Mesenteric fat pad (tissue), 1 donor: ENCODE measurements at places on chromosomes 16 and 17. TPM values are rescaled to one million over a fixed set of nuclear protein-coding genes. Genes with fewer than 3 reads are reported as not detected.

NSMCE1 gene
- total RNA-seq = 39.6 TPM

CTDNEP1 gene
- total RNA-seq = 120 TPM

EVI2A gene
- total RNA-seq = 16.4 TPM

CDH5 gene
- 121 TPM for total RNA-seq

TNS4 gene
- total RNA-seq = 0.16 TPM

MYH13 gene
- not detected for total RNA-seq

TERB1 gene
- total RNA-seq = not detected

HES7 gene
- not detected for total RNA-seq

PPM1E gene
- 0.13 TPM for total RNA-seq

QRICH2 gene
- total RNA-seq = 1.3 TPM

EPN3 gene
- total RNA-seq = not detected
